ENCODE measurements at places on chromosomes 1 and 21.

DNA sequence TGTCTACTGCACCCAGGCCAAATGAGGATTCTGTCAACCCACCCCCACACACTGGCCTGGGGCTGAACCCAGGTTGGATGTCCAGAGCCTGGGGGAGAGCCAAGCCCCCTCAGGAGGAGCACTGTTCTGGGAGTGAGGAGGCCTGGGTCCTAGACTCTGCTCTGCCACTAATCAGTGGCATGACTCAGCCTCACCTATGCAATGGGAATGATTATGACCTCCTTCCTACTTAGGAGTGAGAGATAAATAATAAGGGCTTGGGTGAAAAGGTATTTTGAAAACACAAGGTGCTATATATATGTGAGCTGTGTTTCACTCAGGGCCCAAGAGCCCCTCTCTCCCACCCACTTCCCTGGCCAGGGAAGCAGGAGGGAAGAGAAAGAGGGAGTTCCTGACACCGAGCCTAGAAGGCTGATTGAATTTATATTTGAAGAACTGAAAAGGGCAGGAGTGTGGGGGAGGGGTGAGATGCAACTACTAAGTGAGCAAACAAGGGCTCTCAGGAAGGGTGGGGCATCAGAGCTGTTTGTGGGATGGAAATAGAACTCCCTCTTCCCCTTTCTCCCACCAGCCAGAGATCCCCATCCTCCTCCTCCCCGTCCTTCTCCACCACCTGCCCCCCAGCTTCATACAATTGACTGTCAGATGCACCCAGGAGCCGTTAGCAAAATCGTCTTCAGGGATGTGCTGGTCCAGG, 8.2 kb downstream of the IGSF9 start:
- DNase-seq = no peak

DNA sequence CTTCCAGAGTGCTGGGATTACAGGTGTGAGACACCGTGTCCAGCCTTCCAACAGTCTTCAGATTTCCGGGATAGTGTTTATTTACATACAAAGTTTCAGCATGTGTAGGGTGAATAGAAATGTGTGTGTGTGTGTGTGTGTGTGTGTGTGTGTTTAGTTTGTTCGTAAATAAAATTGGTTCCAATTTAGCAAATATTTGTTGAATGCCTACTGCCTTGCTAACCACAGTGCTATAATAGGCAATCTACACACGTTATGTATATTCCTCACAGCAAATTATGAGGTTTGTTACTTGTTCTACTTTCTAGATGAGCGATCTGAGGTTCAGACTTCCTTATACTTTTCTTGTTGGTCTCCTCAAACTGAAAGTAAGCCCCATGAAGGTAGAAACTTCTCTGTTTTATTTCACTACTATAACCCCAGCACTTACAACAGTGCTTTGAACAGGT, 32.8 kb upstream of the EPS15 start:
- DNase-seq = peak; percentile 61

- no peak for DNase-seq
Measured at GRCh38 chr1:206674745-206675175, 9.9 kb upstream of the MAPKAPK2 start.

DNA sequence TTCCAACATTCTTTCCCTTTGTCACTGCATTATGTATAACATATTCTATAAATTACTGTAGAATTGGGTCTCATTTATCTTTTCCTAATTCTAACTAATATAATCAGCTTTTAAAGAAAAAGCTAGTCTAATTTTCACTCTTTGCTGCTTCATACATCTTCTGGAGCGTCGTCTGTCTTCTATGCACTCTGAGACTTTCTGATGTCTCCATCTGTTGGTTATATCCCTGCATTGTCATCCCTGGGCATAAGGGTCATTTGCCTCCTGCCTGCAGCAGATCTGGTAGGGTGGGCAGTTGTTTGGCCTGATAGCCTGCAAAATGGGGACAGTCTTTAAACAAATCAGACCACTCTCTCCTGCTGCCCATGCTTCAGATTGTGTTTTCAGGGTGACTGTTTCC, 40.8 kb upstream of the DYNLT5 start:
- DNase-seq = no peak

DNA sequence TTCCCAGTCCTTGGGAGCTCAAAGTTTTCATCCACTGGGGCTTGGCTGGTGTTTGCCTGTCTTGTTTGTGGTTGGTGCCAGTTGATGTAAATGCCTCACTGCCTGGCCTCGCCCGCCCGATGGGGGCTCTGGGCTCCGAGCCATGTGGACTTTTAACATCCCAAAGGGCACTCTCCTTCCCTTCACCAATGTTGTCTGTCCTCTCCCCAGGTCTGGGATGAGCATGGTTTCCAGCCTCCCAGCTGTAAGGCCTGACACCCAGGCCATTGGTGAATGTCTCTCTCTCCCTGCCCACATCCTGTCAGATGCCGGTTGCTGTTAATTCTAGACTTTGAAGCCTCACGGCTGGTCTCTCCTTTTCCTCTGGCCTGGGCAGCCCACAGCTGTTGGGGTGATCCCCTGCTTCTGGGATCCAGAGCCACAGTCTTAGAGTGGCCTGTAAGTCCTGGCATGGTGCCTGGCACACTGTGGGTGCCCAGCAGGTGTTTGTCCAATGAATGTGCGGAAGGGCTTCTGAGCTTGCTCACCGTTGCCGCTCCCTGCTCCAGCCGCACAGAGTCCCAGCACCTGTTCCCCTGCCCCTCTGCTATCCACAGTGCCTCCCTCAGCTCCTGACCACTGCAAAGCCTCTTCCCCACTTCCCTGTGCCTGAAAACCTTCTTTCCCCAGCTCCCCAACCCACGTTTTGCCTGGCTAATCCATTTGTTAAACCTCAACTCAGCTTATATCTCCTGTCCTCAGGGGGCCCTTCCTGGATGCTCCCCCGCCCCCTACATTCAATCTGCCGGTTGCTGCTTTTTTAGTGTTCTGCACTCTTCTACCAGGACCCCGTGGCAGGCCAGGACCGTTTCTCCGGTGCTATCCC, 3.3 kb upstream of the C1orf174 start:
- DNase-seq = no peak

DNA sequence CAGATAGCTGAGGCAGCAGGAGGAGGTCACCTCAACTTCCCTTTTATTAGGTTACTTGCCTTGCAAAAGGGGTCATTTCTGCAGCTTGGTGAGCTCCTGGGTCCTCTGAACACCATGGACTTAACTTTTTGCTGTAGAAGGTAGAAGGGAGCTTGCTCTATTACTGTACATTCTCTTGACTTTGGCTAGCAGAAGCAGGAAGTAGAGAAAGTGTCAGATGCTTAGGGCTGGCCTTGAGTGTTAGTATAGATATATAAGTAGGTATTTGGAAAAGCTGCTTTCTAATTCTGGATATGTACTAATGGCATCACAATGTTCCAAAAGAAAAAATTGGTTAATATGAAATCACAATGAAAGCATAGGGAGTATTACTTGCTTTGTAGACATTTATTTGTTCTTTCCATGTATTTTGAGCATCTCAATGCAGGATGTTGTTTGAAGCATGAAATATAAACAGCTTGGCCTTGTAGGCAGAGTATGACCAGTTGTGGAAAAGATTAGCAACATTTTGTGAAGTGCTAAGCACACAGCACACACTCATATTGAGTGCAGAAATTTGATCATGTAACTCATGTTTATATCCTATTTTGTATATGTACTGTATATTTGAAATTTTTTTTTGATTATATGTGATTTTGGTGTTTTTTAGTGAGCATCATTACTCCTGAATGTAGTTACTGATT, 108.8 kb downstream of the DYRK1A start:
- DNase-seq = no peak

GRCh38 chr1:87638636-87639035, 310.0 kb downstream of the LMO4 start:
- no peak for DNase-seq

DNA sequence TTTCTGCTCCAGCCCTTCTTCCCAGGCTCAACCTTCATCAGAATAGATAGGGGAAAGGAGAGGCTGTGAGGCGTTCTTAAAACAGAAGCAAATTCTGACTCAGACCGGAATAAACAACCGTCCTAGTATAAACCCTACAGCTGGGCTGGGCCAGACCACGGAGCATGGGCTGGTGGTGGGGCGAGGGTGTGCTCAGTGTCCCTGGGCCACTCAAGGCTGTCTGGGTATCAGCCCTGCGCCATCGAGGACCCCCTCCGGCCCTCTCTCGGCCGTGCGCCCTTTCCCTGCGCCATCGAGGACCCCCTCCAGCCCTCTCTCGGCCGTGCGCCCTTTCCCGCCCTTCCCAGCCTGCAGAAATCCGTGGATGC, 36.0 kb downstream of the CAPN2 start:
- DNase-seq = peak; percentile 65

- DNase-seq = no peak
Measured at GRCh38 chr21:44959376-44960091, 19.7 kb downstream of the SLX9 start.

DNA sequence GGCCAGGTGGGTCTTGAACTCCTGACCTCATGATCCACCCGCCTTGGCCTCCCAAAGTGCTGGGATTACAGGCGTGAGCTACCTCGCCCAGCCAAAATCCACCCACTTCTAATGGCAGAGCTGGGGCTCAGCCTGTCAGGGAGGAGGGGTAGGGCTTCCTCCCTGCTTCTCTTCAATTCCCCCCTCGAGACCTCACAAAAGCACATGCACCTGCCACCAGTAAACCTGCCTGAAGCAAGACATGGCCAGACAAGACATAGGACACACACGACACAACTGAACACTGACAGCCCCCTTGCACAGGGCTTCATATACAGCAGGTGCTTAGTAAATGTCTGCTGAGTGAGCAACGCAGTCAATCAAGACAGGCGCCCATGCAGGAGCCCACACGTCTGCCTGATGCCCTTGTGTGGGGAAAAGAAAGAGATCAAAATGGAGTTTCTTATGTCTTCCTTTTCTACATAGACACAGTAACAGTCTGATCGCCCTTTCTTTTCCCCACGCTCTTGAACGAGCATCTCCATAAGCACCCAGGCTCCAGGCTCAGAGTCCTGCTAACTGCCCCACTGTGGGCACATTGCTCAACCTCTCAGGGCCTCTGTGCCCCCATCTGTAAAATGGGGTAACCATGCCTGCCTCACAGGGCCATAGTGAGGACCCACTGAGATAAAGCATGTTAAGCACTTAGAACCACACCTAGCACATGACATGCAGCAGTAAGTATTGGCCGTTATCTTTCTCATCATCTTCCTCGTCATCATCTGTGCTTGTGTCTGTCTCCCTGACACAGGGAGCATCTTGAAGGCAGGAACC, 8.8 kb downstream of the SDC3 start:
- DNase-seq = no peak

DNA sequence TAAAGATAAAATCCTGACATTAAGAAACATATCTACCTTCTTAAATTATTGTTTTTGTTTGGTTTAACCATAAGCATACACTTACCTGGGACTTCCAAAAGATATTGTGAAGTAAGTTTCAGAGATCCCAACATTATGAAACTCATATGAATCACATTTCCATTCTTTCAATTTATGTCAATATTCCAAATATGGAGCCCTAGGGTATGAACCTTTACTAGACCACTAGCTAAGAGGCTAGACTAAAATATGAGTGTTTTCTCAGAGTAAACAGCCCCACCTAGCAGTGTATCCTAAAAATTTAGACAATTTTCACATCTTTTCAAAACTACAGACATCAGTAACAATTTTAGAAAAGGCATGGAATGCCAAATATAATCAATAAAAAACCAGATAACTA, 24.4 kb downstream of the SCAF4 start:
- no peak for DNase-seq

GRCh38 chr1:3626025-3626424, 1.2 kb downstream of the TPRG1L start:
- DNase-seq = no peak

GRCh38 chr1:93426181-93426580, 21.7 kb upstream of the FNBP1L start:
- DNase-seq = no peak

DNA sequence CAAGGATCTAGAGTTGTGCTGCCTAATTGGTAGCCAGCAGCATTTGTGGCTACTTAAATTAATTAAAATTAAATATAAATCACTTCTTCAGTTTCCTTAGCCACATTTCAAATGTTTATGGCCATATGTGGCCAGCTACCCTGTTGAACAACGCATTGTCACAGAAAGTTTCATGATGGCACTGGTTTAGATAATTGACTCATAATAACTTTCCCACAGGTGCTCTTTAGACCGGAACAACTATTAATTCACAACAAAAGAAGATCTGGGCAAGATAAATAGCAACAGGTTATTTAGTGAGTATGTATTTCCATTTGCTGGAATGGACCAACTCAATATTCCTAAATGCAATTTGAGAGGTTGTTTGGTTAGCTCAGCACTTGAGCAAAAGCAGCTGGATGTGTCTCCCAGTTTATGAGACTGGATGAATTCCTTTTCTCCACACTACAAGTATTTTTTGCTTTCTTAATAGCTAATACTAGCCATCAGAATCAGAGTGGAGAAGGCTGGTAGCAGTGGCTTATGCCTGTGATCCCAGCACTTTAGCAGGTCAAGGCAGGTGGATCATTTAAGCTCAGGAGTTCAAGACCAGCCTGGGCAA, 3.7 kb upstream of the AMIGO1 start:
- no peak for DNase-seq

- no peak for DNase-seq
Measured at GRCh38 chr1:246151796-246152434, 355.2 kb downstream of the SMYD3 start.

GRCh38 chr1:200265104-200265503, 144.7 kb downstream of the ZNF281 start:
- no peak for DNase-seq

GRCh38 chr21:45297869-45298268, 10.2 kb upstream of the POFUT2 start:
- DNase-seq = no peak

DNA sequence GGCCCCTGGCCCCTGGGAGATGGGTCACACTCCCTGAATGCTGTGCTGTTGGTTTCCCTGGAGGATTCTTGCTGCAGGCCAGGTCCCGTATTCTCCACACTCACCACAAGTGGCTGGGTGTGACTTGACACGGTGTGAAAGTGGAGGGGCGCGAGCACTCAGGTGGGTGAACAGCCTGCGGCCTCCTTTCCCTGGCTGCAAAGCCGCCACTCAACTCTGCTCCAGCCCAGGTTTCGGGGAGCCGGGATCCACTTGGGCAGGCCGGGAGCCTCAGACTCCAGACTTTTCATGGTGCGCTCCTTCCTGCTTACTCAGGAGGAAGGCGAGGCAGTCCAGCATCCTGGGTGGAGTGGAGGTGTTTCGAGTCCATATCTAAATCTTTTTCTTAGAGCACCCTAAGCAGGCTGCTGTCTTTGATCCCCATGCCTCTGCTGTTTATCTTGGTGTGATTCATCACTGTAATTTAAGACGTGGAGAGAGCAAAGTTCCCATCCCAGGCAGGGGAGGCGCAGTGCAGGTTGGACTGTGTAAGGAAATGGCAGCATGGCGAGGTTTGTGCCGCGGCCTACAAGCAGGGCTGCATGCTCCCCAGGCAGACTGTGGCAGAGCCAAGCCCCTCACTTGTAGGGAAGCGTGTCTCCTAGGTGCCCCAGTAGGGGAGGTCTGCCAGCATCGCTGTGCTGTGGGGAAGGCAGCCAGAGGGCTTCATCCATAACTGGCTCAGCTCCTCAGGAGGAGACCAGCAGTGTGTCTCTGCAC, 29.6 kb downstream of the VANGL1 start:
- no peak for DNase-seq

GRCh38 chr1:175802407-175803123, 59.2 kb upstream of the TNR start:
- no peak for DNase-seq
